CD4-positive, alpha-beta T cell treated with Interleukin-6 for 4 hours (primary cell): ENCODE measurements at places on chromosomes 1 and 21.

DNA sequence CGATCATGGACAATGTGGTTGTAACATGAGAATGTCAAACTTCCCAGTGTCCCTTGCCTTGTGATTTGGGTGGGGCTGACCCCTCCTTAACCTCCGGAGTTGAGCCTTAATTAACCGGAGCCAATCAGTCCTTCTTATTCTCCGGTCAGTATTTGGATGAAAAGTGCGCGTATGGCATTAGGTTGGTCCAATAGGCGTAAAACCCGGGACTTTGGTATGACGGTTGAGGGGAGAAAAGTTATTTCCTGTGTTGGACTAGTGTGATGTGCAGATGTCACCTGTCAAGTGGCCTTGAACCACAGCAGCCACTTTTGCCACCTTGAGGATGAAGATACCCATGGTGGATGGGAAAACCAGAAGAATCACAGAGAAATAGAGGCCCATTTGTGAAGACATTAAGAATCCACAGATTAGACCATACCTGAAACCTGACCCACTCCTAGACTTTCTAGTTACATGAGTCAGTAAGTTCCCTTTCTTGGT lies 5.1 kb downstream of the PAFAH2 start:
- no peak for DNase-seq

DNA sequence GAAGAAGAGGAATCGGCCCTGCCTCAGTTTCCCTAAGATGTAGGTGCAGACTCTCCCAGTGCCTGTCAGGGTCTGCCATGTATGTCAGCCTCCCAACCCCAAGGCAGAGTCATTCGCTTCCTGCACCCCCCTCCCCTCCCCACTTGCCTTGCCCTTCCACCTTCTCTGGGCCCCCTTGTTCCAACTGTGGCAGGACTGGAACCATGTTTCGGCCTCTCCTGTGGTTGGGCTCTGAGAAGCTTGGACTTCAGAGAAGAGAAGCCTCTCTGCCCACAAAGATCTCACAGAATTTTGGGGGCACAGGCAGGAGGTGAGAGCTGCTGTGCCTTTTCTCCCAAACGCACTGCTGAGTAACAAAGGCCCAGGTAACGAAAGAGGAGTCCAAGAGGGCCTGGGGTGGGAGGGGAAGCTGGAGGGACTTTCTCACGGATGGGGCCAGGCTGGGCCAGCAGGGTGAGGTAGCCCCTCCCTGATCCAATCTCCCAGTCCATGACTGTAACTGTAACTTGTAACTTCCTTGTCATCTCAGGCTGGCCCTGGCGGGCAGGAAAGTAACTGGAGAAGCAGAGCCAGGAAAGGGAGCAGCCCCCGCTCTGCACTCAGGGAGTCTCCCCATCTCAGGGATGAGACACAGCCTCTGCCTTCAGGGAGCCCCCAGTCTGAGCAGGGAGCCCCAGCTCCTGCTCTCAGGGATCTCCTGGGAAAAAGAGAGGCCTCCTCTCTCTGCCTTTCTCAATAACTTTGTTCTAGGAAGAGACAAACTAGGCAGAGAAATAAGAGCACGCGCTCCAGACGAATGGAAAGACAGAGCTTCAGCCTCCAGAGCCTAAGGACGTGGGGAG lies 11.3 kb downstream of the CRABP2 start:
- no peak for DNase-seq

DNA sequence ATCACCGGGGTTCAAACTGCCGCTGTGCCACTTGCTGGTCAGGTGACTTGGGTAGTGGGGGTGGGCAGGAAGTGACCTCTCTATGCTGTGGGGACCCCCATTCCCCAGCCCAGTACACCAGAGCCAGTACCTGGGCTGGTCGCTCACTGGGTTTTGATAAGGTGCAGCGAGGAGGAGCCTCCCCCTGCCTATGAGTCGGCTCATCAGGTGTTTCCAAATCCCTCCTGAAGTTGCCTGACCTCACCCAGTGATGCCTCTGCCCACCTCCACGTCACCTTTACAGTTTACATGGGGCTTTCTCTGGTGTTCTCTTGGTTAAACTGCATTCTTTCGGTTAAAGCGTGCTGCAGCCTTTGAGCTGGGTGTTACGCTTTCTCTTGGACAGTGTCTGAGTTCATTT lies 58.2 kb downstream of the ARHGEF10L start:
- no peak for DNase-seq

- DNase-seq, result no peak
These were observed 654.2 kb upstream of the PKN2 start for GRCh38 chr1:88029899-88030298.
